ENCODE measurements at places on chromosomes 13 and 19. TPM values are rescaled to one million over a fixed set of nuclear protein-coding genes. Genes with fewer than 3 reads are reported as not detected.

CEACAM7 gene
- total RNA-seq = not detected

ZNF763 gene
- 16.4 TPM for total RNA-seq

ZNF578 gene
- 4.9 TPM for total RNA-seq

C13orf46 gene
- 13.9 TPM for total RNA-seq

CYP2A7 gene
- total RNA-seq = not detected

PROZ gene
- total RNA-seq = not detected

PSPN gene
- total RNA-seq = 5.2 TPM

CBY2 gene
- 0.61 TPM for total RNA-seq

TGFBR3L gene
- total RNA-seq = 1.00 TPM

S1PR4 gene
- 231 TPM for total RNA-seq

ATP4B gene
- total RNA-seq = not detected

CDX2 gene
- total RNA-seq = not detected

LGALS4 gene
- 4.7 TPM for total RNA-seq

HSD17B14 gene
- total RNA-seq = 0.35 TPM

ZNF177 gene
- 3.6 TPM for total RNA-seq

ATP7B gene
- total RNA-seq = 1.4 TPM

CDK8 gene
- total RNA-seq = 10.4 TPM

PSG6 gene
- total RNA-seq = not detected

ANKRD27 gene
- 49.6 TPM for total RNA-seq

CEACAM8 gene
- not detected for total RNA-seq

PSG11 gene
- total RNA-seq = not detected

PLIN4 gene
- total RNA-seq = 0.22 TPM

PCDH9 gene
- total RNA-seq = 0.17 TPM

DPY19L3 gene
- total RNA-seq = 17.9 TPM

GRIN3B gene
- total RNA-seq = not detected

Measured in CD4-positive, alpha-beta memory T cell (primary cell).